GDM1 (cell line): ENCODE measurements at places on chromosomes 2 and 18.

GRCh38 chr2:50402654-50402960 lies 629.3 kb downstream of the NRXN1 start:
- no peak for DNase-seq

DNA sequence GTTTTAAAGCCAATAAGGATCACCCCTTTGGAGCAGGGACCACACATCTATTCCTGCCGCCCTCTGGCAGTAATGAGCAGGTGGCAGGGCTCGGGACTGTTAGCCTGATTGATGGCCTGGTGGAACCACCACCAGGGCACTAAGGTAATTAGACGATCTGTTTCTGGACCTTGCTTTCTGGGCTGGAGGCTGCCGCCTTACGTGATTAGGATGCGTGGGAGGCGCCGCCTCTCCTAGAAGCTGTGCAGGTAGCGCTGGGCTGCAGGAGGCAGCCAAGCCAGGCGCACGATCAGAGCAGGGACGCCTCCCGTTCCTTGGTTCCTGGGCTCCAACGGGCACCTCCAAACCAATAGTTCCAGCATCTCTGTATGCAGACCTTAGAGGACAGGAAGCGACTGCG lies 242.6 kb upstream of the RAB12 start:
- DNase-seq, result no peak

GRCh38 chr18:75252136-75252535 lies 41.5 kb downstream of the TSHZ1 start:
- no peak for DNase-seq

GRCh38 chr2:238774071-238774470 lies 73.8 kb upstream of the TWIST2 start:
- DNase-seq, result no peak

DNA sequence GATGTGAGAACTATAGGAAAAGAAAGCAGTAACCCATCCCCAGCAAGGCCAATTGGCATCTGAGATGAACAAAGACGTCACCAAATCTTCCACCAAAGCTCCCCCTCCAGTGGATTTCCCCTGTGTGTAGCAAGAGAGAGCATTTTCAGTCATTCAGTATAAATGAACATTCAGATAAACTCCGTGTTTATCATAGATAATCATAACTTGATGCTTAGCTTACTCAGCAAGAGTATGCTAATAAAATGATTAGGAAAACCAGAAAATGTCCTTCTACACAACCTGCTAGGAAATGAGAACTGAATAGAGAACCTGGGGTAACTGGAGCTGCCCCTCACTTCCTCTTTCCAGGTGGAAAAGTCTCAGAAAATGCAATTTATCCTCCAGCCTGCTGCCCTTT lies 198.0 kb upstream of the CCDC150 start:
- no peak for DNase-seq

DNA sequence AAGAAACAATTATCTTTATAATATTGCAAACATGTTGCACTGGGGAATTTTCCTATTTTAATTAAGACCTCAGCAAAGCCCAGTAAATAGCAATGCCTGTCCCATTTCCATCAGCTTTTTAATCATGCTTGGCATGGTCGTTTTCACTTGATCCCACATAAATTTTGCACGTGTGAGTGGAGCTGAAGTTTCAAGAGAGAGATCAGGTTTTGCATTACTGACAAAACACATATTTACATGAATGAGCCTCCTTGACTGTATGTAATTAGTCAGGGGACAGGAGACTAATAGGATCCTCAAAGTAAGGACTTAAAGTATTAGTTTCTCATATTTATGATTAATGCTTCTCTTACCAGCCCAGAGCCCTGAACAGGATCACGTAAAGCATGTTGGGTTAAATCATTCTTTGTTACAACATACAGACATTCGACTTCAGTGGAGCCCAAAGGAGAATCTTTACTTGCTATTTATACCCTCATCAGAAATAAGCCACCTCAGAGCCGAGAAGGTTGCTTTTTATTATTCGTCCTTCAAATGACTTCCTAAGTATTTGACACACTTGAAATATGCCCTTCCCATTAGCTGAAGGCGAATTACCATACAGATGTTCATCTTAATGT lies 711.3 kb downstream of the GALR1 start:
- DNase-seq, result no peak

DNA sequence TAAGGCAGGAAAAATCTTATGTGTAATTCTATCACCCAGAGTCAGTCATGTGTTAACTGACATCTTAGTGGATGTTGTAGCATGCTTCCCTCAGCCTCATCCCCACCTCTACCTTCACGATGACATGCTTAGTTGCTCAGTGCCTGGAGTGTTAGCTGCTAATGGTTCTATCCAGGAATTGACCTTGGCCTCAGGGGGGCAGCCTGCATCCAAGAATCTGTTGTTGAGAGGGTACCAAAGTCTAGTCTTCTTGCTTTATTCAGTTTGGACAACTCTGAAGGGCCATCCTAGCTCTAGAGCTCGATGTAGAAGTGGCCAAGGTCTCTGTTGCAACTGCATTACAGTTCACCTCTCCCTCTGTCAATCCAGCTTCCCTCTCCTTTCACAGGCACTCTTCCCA lies 61.2 kb downstream of the ACYP2 start:
- DNase-seq, result no peak

GRCh38 chr2:130156624-130157004 lies 11.7 kb upstream of the CCDC74B start:
- no peak for DNase-seq

- no peak for DNase-seq
Measured at GRCh38 chr2:54775710-54776109, 52.2 kb downstream of the EML6 start.

DNA sequence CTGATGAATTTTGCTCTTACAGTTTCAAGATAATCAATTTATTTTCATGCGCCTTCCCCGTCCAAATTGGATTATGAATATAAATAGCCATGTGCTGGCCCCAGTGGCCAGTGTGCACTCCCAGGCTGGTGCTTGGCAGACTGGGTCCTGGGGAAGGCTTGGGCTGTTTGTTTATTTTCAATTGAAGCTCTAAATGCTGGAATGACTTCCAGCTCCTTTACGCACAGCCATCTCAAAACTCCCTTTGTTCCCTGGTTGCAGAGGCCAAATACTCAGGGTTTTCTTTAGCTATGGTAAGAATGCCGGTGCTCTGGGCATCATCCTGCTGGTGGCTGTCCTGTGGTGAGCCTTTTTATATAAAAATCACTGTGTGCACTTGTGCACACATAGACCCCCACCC lies 131.5 kb downstream of the PRKCE start:
- no peak for DNase-seq

DNA sequence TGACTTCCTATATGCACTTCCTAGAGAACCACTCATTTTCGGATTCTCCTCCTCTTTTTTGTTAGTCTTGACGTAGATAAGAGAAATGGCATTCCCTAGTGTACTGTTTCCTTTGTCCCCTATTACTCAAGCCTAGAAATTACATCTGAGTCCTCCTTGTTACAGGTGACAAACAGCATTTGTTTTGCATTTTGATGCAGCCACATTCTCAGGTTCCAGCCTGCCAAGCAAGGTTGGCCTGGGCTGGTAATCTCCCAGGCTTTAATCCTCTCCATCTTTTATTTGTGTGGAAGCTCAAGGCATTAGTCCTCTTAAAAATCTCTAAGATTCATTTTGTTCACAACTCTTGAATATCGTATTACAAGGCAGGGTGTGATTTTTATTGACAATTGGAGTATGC lies 318.0 kb upstream of the NRP2 start:
- no peak for DNase-seq

GRCh38 chr2:176125772-176126054 lies 3.2 kb downstream of the HOXD9 start:
- DNase-seq, result no peak

DNA sequence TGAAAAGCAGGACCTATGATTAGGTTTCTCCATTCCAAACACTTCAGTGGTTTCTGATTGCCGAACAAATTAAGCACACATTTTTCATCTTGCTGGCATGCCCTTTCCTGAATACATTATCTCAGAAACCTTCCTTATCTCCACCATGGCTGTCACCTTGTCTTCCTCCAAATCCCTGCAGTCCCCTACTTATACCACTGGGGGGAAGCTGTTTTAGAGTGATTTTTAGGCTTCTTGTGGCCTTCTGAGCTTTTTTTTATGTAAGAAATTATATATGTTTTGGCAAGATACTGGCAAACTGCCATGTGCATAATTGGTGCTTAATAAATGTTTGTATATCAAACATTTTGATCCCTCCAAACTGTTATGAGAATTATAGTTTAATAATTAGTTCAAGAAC lies 229.2 kb downstream of the MYT1L start:
- DNase-seq, result no peak

GRCh38 chr2:75607988-75608683 lies 38.4 kb upstream of the MRPL19 start:
- DNase-seq, result no peak

- DNase-seq, result no peak
Measured at GRCh38 chr2:4357121-4357520, 653.7 kb downstream of the DCDC2C start.

DNA sequence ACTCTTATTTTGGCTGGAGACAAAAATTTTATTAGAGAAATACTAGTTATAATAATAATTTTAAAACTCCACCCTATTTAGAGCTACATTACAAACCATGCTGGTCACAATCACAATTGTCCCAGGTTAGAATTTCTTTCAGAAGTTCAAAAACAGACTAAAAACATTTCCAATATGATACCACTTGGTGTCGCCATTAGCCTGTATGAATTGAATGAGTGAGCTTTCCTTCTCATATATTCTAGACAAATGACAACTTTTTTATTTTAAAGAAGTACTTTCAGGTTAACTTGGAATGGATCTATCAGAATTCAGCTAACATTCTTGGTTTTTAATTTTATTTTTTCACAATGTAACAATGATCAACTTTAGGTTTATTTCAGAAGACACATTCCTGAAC lies 48.0 kb downstream of the SERPINB8 start:
- no peak for DNase-seq

DNA sequence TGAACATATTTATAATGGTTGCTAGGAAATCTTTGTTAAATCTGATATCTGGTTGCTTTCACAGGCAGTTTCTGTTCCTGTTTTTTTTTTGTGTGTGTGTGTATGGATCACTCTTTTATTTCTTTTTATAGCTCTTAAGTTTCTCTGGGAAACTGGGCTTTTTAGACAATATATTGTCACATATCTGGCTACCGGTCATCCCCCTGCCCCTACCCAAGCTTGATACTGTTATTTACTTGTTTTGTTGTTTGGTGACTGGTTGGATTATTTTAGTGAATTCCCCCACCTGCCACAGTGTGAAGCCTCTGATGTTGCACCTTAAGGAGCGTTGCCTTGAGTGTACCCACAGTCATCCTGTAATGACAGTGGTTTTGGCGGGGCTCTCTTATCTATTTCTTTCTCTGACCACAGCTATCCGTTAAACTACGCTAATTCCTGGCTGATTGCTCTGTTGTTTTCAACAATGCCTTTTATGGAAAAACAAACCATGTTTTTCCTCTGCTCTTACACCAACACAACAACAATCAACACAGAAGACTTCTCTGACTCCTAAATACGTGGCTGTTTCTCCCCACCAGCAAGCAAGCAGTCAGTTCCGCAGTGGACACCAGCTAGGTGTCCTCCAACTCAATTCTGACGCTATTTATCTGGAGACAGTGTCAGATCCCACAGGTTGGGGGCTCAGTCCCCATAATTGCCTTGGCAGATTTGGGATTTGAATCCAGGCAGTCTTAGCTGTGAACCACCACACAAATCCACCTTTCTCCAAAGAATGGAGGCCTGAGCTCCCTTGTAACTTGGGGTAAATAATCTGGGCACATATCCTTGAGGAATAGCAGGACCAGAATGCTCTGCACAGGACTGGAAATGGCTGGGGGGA lies 10.9 kb downstream of the GNLY start:
- no peak for DNase-seq

DNA sequence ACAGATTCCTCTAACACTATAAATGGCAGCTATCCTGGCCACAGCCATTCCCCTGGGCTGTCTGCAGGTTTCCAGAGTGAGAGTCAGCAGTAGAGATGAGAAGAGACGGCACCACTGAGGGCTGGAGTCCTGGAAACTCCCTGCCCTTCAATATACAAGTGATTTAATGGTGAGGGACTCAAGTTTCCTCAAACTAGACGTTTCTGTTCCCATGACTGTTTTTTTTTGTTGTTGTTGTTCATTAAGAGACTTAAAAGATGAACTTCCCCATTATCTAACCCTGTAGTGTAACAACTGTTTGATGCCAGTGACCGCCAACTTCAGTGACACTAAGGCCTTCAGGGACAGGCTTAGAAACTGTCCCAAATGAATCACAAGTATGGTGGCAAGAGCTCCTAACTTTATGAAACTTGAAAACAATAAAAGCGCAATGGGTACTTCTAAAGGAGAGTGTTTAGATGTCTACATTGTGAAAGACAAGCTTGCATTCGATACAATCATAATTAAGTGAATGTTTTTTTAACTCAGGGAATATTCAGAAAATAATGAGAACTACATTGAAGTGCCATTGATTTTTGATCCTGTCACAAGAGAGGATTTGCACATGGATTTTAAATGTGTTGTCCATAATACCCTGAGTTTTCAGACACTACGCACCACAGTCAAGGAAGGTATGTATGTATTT lies 34.0 kb downstream of the IL1R2 start:
- DNase-seq, result no peak

DNA sequence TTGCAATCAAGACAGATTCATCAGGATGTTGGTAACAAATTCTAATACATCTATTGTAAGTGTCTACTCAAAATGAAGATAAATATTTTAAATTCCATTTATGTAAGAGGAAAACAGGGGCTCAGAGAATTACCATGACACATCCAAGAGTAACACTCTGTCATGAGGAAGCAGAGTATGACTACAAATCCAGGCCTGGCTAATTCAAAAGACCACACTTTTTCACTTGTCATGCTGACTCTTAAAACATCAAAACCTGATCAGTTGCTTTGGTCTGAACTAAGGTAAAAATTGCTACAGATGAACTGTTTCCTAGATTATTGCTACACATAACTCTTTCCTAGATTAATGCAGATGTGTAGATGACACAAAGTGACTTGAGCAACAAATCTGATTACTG lies 880.6 kb downstream of the TSN start:
- no peak for DNase-seq

GRCh38 chr2:219650426-219651248 lies 23.2 kb downstream of the SLC4A3 start:
- DNase-seq, result no peak

- no peak for DNase-seq
Measured at GRCh38 chr2:103527278-103527677, 765.4 kb downstream of the TMEM182 start.

DNA sequence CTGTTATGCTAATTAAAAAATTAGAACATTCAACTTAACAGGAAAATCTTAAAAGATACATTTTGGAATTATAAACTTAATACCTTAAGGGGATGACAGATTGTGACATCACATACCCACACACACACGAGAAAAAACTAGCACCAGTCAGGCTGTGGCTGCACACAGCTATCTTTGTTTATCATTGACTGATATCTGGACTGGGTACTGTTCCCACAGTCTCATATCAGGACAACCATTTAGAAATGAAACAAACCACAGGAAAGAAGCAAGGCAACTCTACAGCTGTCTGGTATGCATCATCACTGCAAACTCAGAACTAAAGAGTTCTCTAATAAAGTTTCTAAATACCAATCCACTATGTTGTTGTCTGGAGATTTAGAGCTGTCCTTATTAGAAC lies 210.9 kb upstream of the SMAD7 start:
- peak; percentile 18 for DNase-seq
